ENCODE measurements at places on chromosomes 16 and 17.

GRCh38 chr17:36576793-36577192, 14.9 kb upstream of the DHRS11 start:
- no peak for DNase-seq

DNA sequence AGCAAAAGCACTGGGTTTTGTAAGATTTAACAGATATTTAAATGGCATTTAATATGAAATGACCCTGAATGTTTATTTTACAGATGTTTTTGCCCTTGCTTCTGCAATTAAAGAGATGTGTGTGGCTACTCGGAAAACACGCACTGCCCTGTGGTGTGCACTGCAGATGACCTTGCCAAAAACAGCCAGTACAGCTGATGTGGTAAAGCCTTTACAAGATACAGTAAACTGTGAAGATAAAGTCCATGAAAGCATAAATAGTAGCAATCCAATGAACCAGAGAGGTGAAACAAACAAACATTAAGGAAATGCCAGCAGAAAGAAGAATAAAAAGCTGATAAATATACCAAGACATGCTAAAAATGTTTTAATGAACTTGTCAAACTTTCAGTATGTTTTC, 15.7 kb downstream of the CCDC43 start:
- DNase-seq, result no peak

DNA sequence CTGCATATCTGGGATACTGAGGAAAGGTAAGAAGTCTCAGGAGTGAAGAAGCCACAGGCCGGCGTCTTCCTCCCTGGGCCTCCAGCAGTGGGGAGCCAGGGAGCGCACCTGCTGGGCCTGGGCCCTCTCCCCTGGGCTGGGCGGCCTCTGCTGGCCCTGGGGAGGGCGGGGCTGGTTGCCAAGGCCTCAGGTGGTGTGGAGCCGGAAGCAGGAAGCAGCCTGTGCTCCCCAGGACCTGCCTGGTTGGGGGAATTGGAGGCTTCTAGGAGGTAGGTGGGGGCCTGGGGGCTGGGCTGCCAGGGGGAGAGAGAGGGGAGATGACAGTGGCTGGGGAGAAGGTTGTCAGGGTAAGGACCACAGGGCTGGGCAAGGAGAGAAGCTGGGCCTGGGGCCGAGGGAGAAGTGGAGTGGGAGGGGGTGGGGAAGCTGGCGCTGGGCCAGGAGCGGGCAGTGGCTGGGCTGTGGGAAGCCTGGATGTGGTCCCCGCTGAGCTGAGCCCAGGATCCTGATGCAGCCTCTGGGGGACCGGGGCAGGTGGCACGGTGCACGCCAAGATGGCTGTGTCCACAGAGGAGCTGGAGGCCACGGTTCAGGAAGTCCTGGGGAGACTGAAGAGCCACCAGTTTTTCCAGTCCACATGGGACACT, at the start of gene SMIM22:
TSS of gene SMIM22 (plus strand) at position 189 of the 647 bp plus-strand sequence. CDS start at position 555, 366 bp downstream.
- DNase-seq, result no peak

DNA sequence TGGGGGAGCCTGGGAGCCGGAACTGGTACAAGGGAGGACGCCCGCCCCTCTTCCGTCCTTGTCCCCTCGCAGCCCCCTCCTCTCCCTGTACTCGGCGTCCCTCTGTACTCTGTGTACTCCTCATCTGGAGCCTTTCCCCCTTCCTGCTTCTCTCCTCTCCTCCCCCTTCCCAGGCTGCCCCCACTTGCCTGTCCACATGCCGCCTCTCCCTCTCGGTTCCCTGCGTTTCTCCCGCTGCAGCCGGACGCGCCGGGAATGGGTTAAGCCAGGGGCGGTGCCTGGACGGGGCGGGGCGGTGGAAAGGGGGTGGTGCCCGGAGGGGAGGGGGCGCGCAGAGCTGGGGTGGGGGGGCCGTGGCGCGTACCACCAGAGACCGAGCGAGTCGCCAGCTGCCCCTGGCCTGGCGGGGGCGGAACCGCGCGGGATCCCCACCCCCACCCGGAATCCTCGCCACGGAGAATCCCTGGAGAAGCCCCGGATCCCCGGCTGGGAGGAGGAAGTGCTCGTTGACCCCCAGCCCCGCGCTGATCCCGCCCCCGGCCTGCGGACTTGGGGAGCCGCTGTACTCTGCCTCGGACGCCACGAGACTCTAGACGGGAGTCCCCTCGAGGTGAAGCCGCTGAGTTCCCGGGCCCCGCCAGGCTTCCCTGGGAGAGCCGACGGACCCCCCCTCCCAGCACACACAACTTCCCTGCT, 22.6 kb downstream of the GJD3 start:
- no peak for DNase-seq

- DNase-seq, result no peak
These were observed 139.6 kb downstream of the SKAP1 start for GRCh38 chr17:48290378-48290777.

GRCh38 chr17:73620414-73620813, 23.8 kb downstream of the SDK2 start:
- no peak for DNase-seq
